ENCODE measurements at places on chromosomes 11 and 22.

DNA sequence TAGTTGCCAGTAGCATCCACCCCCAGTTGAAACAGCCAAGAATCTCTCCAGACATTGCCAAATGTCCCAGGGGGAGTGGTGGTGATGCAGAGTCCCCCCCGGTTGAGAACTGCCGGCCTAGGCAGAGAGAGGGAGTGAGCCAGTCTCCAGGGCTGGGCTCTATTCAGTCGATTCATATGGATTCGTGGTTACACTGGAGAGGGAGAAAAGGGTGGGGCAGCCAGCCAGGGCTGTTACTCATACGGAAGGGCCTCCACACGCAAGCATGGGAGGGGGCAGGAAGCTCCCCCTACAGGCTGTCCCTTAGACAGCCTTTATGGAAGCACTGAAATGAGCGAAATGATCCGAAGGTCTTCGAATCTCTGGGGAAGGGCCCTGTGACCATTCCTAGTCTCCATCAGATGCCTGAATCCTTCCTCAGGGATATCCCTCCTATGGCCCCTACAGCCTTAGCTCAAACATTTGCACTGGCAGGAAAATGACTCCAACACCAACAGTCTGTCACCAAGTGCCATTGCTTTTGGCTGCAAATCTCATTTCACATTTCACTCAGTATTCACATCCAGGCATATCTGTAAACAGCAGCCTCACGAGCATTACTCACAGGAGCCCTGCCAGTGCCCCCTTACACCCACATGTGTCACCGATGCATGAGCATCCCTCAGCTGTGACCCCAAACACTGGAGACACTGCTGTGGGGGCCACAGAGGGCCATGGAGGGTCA, 18.4 kb upstream of the TLCD5 start:
- DNase-seq, result no peak

GRCh38 chr11:3723014-3723708, 52.0 kb upstream of the CHRNA10 start:
- DNase-seq, result no peak

GRCh38 chr11:13335319-13335718, 57.7 kb downstream of the BMAL1 start:
- DNase-seq, result peak; percentile 25

GRCh38 chr11:38221295-38221694, 1623.3 kb upstream of the RAG2 start:
- DNase-seq, result no peak

GRCh38 chr11:34052036-34052607, 591 bp downstream of the CAPRIN1 start:
- DNase-seq, result peak; percentile 81

DNA sequence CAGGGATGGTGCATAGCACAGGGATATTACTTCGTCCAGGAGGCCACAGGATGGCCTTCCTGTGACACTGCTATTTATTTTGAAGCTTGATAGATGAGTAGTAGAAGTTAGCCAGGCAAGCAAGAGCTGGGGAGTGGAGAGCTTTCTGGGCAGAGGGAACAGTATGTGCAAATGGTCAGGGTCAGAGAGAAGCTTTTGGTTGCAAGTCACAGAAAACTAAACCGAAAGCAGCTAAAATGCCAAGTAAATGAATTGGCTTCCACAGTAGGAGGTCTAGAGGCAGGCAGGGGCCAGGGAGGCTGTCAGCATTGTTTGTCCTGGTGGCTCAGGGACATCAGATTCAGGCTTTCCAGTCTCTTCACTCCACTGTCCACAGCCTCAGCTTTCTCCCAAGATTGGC, 247.5 kb downstream of the GRIK4 start:
- no peak for DNase-seq

- DNase-seq, result no peak
Observed at GRCh38 chr11:85695546-85695945, 9.6 kb upstream of the CCDC89 start.

DNA sequence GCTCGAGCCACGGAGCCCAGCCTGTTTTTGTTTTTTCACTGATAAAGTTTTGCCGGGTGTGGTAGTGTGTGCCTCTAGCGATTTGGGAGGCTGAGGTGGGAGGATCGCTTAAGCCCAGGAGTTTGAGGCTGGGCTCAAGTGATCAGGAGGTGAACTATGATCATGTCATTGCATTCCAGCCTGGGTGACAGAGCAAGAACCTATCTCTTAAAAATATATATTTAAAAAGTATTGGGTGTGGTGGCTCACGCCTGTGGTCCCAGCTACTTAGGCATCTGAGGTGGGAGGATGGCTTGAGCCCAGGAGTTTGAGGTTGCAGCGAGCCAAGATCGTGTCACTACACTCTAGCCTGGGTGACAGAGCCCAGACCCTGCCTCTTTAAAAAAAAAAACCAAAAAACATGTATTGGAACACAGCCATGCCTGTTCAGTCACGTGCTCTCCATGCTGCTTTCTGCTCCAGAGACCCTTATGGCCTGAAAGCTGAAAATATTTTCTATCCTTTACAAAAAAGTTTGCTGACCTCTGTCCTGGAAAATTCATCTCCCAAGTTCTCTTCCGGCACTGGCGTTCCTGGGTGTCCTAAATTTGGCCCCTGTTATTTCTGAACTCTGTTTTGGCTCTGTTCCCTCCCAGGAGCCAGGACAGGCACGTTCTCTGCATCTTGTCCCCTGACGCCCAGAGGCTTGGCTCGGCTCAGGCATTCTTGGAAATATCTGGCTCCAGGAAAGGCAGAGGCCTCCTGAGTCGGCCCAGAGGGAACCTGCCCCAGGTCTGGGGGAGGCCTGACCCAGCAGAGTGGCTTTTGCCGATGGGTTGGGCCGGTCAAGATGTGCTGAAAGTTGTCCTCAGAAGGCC, 61.3 kb upstream of the PPP6R3 start:
- DNase-seq, result no peak

DNA sequence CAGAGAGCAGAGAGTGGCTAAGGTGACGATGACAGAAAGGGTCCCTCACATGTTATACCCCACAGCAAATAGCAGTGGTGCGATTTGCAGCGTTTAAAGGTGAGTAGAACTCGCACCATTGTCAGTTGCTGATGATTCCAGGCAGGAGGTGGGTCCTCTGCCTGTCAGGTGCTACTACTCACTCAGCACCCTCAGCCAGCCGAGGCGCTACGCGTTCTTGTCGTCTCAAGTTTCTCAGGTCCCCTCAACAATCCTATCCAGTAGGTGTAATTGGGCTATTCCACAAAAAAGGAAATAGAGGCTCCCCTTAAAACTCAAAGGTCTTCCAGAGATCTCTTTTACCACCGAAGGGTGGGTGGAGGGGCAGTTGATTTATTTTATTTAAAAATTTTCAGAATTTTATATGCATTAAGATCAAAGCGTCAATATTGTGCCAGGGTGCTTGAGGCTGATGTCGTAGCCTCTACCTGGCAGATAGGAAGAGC, 18.3 kb downstream of the ELF5 start:
- DNase-seq, result no peak

GRCh38 chr22:46052801-46053562, 76.0 kb upstream of the WNT7B start:
- DNase-seq, result no peak

GRCh38 chr22:39230261-39231196, 14.3 kb downstream of the PDGFB start:
- no peak for DNase-seq

DNA sequence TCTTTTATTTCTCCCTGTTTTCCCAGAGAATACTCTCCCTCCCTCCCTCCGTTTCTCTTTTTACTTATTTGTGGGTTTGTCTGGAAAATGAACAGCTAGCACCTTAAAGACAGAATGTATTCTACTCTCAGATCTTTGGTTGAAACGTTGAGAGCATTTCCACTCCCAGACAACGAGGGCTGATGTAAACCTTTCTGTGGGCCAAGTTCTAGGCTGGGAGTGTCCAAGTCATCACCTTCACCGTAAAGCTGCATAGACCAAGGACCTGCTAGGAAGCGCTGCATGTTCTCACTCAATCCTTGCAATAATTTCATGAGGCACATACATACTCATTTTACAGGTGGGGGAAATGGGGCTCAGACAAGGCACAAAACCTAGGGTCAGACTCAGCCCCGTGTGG, 32.4 kb downstream of the MYH9 start:
- DNase-seq, result no peak

Data from NCI-H2227 treated with DMSO at 0.1 percent for 48 hours (cell line).